Stromal cell of bone marrow (primary cell): ENCODE measurements at places on chromosomes 3 and 15.
A peak's percentile ranks its signal among the peaks of the same experiment; 100 is the strongest.

GRCh38 chr3:185653949-185654757 is 68.1 kb downstream of the SENP2 start:
- no peak for DNase-seq

- DNase-seq = no peak
These were observed 64.8 kb downstream of the NTRK3 start for GRCh38 chr15:88191812-88192165.

DNA sequence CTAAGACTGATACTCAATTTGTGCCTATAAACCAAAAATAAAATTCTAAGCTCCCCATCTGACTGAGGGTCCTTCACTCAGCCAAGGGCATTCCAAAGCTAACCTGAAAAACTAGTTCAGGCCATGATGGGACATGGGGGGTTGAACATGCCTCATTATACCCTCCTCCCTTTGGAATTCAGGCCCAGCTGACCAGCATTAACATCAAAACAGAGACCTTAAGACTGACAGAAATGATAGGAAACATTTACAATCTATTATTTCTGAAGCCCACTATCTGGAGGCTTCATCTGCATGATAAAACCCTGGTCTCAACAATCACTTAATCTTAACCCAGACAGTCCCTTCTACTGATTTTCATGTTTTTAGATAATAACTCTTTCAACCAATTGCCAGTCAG is 140.4 kb downstream of the ANO10 start:
- DNase-seq = no peak

- no peak for DNase-seq
These were observed 93.1 kb downstream of the TBC1D2B start for GRCh38 chr15:77984446-77984861.

DNA sequence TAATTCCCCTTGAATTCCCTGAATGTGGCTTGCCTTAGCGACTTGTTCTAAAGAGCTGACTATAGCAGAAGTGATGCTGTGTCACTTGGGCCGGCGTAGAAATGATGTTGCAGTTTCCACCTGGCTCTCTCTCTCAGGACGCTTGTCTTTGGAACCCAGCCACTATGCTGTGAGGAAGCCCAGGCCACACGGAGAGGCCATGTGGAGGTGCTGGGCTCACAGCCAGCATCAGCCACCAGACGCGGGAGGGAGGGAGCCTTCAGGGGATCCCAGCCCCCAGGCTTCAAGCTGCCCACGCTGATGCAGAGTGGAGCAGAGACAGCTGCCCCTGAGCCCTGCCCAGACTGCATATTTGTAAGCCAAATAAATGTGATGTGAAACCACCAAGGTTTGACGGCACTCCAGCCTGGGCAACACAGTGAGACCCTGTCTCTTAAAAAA is 18.6 kb downstream of the RNU5B-1 start:
- no peak for DNase-seq

GRCh38 chr3:197219619-197220018 is 78.8 kb downstream of the DLG1 start:
- DNase-seq = no peak

DNA sequence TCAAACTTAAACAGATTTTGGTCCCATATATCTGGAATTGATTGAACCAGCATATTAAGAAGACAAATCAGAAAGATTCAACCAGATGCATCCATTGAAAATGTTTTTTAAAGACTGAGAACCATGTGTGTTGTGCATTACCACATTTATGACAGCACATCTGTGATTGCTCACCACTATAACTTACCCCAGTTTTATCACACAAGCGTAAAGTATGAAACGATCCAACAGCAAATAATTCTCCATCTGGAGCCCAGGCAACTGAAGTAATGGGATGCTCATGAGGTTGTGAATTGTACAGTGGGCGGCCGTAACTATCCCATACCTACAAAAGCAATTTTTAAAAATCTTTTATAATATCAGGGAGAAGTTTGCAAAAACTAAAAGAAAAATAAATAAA is 43.2 kb downstream of the IFT80 start:
- no peak for DNase-seq

DNA sequence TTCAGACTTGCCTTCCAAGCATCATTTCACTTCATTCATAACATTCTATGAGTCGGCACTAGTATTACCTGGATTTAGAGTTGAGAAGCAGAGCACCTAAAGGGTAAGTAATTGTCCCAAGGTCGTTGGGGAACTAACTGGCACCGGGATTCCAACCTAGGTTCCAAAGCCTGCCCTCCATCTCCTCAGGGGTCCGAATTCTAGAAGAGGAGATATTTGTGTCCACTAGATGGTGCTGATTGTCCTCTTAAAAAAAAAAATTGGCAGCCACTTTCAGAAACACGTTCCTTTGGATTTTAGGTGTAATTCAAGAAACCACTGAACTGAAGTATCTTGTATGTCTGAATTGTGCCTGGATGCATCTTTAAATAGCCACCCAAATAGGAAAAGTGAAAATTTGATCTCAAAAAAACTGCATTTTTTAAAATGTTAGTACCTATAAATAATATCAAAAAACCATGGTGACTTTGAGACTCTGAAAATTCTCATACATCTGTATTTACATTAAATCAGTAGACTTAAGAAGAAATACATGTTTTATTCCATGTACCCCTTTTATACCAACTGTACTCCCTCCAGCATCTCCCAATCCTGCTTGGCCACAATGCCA is 3.9 kb upstream of the FSIP1 start:
- DNase-seq = peak; percentile 51

DNA sequence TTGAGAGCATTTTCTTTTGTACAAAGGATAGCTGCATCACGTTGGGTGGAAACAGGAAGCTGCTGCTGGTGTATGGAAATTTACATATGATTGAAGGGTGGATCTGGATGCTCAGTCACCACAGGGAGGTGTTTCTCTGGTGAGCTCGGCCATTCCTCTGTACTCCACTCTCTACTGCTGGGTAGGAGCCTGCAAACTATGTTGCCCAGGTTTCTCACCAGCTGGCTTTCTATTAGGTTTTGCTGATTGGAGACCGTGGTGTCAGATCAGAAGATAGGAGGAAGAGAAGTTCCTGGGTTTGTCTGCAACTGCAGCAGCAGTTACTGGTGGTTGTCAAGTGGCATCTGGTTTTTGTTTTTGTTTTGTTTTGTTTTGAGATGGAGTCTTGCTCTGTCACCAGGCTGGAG is 61.7 kb downstream of the TAMM41 start:
- DNase-seq = no peak

- DNase-seq = no peak
These were observed 703 bp downstream of the PEAK1 start for GRCh38 chr15:77418966-77419835.

GRCh38 chr15:60683156-60683555 is 204.2 kb upstream of the ICE2 start:
- DNase-seq = no peak

DNA sequence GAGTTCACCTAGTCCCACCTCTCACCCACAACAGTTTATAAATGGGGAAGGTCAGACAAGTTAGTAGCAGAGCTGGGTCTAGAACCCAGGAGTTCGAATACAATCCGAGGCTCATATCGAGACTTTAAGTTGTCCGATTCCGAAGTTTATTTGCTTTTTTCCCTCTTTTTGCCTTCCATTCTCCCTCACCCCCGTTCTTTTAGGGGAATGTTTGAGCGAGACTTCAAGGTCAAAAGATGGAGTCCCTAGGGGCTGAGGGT is 7.3 kb downstream of the BCL6 start:
- DNase-seq = no peak

DNA sequence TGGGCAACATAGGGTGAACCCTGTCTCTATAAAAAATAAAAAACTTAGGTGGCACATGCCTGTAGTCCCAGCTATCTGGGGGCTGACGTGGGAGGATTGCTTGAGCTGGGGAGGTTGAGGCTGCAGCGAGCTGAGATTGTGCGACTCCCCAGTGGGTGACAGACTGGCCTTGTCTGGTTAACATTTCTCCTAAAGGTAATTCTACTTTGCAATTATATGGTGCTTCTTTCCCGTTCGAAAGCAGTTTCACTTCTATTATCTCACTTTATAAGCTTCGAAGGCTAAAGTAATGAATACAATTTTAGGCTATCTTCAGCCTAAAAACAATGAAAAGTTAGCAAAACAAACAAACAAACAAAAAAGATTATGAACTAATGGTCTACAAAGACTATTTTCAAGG is 35.3 kb downstream of the COMMD2 start:
- DNase-seq = no peak

GRCh38 chr3:8980756-8981257 is 17.5 kb upstream of the RAD18 start:
- DNase-seq = no peak

DNA sequence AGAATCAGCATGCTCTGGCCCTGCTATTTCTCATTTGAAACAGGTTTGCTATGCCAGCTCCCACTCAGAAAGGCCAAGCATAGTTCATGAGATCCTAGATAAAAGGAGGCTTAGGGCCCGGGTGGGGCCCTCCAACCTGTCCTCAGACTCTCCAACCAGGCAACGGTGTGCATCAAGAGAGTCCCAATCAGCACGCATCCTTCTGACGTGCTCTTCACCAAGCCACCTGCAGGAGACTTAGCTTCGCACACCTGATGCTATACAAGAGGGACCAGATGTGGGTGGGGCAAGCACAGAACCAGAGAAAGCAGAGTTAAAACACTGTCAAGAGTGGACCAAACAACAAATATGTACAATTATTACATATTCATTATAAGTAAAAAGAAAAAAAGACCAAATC is 17.3 kb downstream of the STIMATE start:
- DNase-seq = no peak

GRCh38 chr3:38151667-38152265 is 13.3 kb downstream of the MYD88 start:
- DNase-seq = no peak

GRCh38 chr3:3013317-3014052 is 96.7 kb downstream of the IL5RA start:
- no peak for DNase-seq

- DNase-seq = no peak
These were observed 10.3 kb downstream of the CACNA2D2 start for GRCh38 chr3:50493086-50493485.

GRCh38 chr15:100558771-100559254 is 30.1 kb upstream of the CERS3 start:
- no peak for DNase-seq

- DNase-seq = no peak
These were observed 3.7 kb downstream of the IQSEC1 start for GRCh38 chr3:13069495-13069894.

GRCh38 chr3:128578346-128578745 is 72.3 kb downstream of the RPN1 start:
- DNase-seq = no peak

DNA sequence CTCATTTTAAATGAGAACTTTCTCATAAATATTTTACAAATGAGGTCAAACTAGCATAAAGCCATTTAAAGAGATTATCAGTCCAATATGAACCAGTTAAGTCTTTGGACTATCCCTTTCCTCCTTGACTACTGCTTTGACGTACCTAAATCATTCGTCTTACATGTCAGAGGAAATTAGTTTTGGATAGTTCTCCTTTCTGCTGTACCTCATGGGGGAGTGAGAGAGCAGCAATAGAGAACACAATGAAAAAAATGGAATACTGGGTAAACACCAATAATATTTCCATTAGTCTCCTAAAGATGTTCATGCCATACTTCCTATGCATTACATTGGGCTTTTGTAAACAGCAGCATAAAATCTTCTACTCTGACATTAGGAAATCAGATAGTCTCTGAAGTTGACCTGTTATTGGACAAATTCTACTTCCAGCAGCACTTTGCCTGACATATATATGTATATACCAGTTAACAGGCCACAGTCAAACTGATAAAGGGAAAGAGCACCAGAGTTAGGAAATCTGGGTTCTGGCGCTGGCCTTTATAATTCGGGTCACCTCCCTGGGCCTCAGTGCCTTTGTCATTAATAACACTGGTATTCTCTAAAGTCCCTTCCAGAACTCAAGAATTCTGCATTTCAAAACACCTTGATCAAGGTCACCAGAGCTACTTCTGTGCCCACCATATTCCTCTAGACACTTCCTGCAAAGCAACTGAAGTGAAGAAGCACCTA is 26.8 kb downstream of the TIMMDC1 start:
- DNase-seq = peak; percentile 11

DNA sequence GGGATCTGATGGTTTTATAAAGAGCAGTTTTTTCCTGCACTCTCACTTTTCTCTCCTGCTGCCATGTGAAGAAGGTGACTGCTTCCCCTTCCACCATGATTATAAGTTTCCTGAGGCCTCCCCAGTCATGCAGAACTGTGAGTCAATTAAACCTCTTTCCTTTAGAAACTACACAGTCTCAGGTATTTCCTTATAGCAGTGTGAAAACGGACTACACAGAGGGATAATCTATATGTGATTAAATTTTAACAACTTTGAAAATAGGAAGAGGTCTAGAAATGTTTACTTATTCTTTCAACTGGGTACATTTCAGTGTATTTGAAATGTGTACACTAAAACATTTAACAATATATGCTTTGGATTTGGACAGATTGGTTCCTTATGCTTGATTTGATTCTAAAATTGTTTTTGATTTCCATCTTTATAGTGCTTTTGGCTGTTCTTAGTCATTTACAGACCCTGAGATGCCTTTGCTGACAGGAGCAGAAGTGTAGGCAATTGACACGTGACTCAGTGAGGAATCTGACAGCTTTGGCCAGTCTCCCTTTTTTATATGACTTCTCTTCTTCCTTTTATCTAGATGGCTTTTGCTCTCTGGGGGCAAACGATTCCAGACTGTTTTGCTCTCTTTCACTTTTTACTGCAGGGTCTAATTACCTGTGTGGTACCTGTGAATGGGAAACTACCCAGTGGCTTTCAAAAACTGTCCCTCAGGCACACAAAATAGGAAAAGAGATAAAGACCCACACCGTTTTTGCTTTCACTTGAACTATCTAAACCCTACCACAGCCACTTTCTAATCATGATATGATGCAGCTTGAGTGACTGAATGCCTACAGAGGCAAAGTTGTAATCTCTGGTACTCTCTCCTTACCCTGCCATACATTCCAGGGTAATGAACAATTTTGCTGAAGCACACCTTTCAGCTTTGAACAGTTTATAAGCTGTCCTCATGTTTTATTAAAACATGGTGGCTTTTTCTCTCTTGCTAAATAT is 422.6 kb downstream of the ROBO1 start:
- DNase-seq = no peak

GRCh38 chr15:70375006-70375431 is 277.3 kb upstream of the TLE3 start:
- peak; percentile 43 for DNase-seq

GRCh38 chr15:98957655-98958054 is 49.9 kb downstream of the PGPEP1L start:
- no peak for DNase-seq

- DNase-seq = no peak
These were observed 123.5 kb upstream of the TBL1XR1 start for GRCh38 chr3:177320765-177321247.

DNA sequence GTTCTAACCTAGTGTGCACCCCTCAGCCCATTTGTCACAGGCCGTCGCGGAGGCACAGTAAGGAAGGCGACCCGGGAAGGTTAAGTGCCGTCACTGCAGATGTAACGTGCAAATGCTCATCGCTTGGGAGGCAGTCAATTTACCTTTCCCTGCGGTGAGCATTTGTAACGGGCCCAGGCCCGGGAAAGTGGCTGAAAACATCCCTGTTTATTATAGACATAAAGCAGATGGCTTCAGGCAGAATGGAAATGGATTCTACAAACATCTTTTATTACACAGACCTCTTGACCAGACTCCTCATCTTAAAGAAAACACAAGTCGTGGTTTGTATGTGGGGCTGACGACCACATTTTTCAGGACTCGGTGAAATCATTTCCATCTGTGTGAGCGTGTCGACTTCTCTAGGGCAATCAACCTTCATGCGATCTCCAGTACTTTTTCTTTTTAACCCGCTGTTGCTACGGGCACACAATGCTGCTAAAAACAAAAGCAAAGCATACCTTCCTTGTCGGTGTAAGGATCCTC is 43.6 kb downstream of the NMNAT3 start:
- DNase-seq = no peak
